ENCODE measurements at places on chromosomes 2 and 18.

DNA sequence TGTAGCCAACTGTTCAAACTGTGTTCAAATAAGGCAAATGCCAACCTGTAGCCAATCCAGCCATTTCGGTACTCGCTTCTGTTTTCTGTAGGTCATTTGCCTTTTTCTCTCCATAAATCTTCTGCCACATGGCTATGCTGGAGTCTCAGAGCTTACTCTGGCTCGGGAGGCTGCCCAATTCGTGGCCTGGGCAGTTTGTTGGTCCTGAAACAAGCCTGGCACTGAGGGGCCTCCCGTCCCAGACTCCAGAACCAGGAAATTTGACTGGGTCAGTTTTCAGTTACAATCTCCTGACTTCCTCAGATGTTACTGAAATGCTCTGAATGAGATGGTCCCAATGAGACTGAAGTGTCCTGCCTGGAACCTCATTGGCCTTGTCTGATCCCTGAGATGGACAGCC, 120.8 kb upstream of the NPAS2 start:
- DNase-seq: no peak

GRCh38 chr2:5121642-5122041, 570.5 kb upstream of the SOX11 start:
- DNase-seq: no peak

DNA sequence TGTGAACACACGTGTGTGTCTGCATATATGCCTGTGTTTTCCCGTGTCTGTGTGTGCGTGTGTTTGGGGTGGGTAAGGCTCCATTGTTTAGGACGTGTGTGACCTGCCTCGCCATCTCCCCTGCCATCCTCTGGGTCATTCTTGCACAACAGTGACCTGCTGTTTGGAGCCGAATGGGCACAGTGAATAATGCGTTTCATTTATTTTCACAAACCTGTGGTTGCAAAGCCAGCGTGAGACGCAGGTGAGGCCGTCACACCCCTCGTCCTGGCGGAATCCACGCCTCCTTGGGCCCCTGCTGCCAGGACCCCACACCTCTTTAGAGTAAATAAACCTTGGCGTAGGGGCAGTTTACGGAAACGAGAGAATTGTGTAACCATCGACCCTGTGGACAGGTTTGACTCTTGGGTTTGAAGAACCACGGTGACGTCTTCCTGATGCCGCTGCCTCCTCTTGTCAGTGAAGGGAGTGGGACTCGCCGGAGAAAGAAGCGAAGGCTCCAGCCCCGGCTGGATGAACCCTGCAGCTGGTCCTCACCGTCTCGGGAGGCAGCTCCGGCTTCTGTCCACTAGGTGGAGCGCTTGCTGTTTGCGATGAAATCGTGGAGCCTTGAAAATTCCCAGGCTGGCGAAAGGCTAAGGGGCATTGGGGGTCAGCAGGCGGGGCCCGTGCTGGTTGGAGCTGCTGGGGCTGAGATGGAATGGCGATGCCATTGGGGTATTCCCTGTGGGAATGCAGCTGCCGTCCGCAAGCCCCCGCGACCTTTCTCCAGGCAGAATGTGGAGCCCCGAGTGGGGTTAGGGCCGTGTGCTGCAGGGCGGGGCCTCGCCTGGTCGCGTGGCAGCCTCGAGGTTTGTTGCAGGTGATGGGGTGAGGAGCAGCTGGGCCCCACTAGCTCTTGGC, 81.1 kb downstream of the RTP5 start:
- DNase-seq: peak; percentile 65

- DNase-seq: peak; percentile 33
Measured at GRCh38 chr2:64766841-64767669, 113.3 kb upstream of the SERTAD2 start.

DNA sequence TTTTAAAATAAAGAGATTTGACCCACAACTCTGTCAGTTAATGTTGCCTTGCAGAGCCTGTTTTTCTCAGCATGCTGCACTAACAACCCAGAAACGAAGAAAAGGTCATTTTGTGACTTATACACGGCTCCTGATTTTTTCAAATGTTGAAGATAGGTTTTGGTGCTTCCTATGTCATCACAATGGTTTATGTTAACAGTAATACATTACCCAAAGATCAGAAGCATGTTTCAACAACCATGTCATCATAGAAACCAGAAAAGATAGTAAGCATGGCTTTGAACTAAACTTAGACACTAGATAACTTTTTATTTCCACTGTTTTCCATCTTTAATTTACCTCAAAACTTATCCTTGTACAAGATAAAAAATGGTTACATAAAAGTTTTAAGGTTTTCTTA, 10.1 kb downstream of the BAZ2B start:
- no peak for DNase-seq

- DNase-seq: peak; percentile 47
Measured at GRCh38 chr18:67400502-67401117, 115.9 kb downstream of the DSEL start.

DNA sequence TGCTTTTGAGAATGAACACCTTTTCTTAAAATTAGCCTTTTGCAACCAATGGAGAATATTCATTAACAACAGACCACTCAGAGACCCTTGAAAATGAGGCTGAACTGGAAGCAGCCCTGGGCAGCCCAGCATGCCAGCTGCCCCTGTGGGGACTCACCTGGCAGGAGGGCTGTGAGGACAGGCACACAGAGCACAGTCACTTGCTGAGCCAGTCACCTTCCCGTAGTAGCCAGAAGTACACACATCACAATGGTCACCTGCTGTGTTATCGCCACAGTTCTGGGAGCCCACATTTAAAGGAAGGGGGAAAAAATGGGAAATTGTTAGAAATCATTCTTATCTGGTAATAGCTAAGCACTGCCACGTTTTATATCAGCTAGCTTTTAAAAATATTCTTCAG, 115.5 kb downstream of the LAMA1 start:
- DNase-seq: no peak

- DNase-seq: no peak
Measured at GRCh38 chr2:242002944-242003343, 133.4 kb downstream of the RTP5 start.

All from fibroblast of upper back skin (primary cell).